ENCODE measurements at places on chromosomes 7 and 10. TPM values are rescaled to one million over a fixed set of nuclear protein-coding genes. Genes with fewer than 3 reads are reported as not detected.

The MOGAT3 gene
- total RNA-seq: not detected

The PILRB gene
- 60.2 TPM for total RNA-seq

GRCh38 chr7:80707318-80707717 is 68.9 kb downstream of the CD36 start:
- H3K27ac ChIP-seq: no peak overlapping the region
- H3K4me3 ChIP-seq: no peak overlapping the region
- no peak for DNase-seq
- no peaks in the 10 kb centered on the region for H3K27me3 ChIP-seq

DNA sequence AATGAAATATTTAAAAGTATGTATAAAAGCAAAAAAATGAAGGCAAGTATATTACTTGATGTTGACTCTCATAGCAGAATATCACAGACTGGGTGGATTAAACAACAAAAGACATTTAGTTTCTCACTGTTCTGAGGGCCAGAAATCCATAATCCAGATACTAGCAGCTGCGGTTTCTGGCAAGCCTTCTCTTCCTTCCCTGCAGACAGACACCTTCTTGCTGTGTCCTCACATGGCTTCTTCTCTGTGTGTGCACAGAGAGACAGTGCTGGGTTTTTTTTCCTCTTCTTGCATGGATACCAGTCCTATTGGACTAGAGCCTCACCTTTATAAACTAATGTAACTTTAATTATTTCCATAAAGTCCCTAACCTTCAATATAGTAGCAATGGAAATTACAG is 127.9 kb upstream of the AKR1E2 start:
- DNase-seq: no peak
- H3K4me3 ChIP-seq: no peak overlapping the region
- H3K27ac ChIP-seq: no peak overlapping the region
- no peaks in the 10 kb centered on the region for H3K4me1 ChIP-seq
- no peaks in the 10 kb centered on the region for H3K27me3 ChIP-seq

- H3K36me3 ChIP-seq: no peaks in the 10 kb centered on the region
- no peaks in the 10 kb centered on the region for H3K27me3 ChIP-seq
- no peak for DNase-seq
These were observed 239.7 kb upstream of the INHBA start for GRCh38 chr7:41942468-41943093.

All from HCT116 (cell line).